ENCODE measurements at places on chromosomes 2 and 18.
A peak's percentile ranks its signal among the peaks of the same experiment; 100 is the strongest.

- no peak for DNase-seq
Observed at GRCh38 chr18:22494771-22495170, 77.1 kb upstream of the CTAGE1 start.

DNA sequence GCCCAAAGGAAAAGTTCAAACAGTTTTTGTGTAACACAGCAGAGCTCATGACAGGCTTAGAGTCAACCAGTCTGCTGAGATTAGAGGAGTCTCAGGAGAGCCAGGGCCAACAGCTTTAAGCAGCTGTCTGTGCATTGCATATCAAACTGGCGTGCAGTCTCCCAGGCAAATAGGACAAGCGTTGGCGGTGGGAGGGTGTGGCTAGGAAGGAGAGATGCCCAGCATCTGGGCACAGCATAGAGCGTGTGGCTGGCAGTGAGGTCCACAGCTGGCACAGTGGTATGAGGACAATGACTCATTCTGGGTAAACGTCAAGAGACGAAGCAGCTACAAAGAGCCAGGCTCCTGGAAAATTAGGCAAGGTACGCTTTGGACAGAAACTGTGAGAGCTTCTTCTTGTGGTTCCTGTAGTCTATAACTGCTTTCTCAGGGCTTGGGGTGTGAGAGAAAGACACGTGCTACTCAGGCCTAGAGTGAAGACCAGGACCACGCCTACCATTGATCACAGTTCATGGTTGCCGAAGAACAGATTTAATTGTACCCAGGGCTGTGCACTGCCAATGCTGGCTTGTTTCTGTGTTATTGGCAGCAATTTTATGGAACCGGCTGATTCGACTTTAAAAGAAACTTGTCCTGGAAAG is 14.8 kb downstream of the ZAP70 start:
- no peak for DNase-seq

DNA sequence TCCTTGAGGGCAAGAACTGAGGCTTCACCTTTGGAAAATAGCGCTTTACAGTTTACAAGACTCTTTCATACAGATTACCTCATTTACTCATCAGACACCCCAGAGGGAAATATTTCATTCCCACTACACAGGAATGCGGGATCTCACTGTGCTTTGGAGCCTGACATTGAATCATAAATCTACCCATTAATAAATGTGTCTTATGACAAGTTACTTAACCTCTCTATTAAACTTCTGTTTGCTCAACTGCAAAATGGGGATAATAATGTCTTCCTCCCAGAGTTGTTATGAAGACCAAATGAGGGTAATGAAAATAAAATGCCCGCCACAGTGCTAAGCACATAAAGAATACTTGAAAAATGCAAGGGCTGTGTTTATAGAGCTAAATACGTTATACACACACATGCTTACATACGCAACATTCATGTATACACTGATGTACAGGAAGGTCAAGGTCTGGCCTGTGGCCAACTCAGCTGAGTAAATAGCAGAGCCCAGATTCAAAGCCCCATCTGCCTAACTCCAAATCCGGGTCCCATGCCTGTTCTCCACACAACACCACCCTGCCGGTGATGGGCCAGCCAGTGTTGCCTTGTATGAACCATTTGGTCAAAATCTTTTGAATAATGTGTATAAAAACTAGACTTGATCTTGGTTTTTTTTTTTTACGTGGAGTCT is 77.8 kb upstream of the STPG4 start:
- no peak for DNase-seq

DNA sequence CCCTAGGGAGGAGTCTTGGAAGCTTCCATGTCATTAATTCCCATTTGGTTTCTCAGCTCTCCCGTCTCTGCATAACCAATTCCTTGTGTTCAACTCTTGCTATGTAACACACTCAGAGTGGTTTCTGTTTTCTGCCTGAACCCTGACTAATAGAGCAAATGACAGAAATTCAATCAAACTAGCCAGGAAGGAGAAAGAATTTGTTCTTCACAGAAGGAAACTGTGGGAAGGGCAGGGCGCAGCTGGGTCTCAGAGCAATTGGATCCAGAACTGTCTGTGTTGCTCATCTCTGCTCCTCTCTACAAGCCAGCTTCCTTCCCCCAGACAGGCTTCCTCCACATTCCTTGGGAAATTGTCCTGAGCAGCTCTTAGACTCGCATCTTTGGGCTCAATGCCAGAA is 269.8 kb downstream of the TNS1 start:
- no peak for DNase-seq

- DNase-seq: no peak
Observed at GRCh38 chr2:122750095-122750494, 994.6 kb downstream of the TSN start.

DNA sequence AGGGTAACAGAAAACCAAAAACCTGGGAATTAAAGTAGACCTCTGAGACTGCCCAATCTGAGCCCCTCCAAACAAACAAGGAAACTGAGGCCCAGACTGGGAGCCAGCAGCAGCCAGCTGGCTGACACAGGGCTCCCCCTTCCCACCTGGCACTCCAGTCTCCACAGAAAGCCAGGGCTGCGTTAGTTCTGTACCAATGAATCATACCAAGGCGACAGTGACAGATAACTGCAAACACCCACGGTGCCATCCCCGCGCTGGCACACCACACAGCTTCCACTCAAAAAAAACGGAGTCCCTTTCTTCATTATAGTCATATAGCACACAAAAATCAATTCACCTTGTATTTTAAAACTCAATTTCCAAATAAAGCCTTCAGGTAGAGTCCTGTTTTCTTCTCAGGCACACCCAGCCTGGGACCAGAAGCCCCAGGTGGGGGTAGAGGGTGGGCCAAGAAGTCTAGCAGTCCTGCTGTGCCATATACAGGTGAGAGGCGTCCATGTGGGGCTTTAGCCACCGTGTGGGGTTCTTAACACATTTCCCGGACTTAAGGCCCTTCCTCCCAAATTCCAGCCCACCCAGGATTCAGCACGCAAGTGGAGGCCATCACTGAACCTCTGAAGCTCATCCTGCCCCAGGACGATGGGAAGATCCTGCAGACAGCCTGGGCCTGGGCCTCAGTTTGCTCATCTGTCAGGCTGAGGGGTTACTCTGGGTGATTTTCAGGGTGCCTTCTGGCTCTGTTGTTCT is 1.2 kb downstream of the PER2 start:
- DNase-seq: no peak

- no peak for DNase-seq
Observed at GRCh38 chr2:206392118-206392517, 51.2 kb upstream of the ADAM23 start.

- no peak for DNase-seq
Observed at GRCh38 chr2:43102366-43103092, 123.9 kb downstream of the ZFP36L2 start.

DNA sequence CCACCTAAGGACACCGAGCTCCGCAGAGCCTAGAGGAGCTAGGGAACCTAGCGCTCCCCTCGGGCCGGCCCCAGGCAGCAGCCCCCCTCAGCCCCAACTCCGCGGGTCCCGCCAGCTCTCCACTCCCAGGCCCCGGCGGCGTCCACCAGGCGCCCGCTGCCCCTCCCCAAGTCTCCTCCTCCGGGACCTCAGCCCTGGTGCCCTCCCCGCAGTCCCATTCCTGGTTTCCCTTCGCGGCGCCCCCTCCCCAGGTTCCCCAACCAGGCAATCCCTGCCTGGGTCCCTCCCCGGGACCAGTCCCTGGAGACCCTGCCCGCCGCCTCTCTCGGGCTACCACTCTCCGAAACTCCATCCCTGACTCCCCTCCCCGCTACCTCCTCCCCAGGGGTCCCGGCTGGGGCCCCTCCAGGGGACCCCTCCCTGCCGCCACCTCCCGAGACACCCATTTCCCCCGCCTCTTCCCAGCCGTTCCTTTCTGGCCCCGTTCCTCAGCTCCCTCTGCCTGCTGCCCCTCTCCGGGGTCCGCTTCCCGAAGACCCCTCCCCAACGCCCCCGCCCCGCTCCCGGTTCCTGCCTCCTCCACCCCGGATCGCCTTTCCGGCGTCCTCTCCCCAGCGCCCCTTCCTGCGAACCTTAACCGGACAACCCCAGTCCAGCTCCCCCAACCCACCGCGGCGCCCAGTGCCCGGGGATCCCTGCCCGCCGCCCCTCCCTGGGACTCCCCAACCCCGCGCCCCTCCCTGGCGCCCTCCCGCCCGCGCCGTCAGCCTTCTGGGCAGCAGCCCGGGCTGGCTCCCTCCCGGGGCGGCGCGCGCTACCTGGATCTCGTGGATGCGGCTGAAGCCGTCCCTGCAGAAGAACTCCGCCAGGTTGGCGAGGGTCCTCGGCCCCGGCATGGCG is 678 bp downstream of the CYP27C1 start:
- DNase-seq: no peak

DNA sequence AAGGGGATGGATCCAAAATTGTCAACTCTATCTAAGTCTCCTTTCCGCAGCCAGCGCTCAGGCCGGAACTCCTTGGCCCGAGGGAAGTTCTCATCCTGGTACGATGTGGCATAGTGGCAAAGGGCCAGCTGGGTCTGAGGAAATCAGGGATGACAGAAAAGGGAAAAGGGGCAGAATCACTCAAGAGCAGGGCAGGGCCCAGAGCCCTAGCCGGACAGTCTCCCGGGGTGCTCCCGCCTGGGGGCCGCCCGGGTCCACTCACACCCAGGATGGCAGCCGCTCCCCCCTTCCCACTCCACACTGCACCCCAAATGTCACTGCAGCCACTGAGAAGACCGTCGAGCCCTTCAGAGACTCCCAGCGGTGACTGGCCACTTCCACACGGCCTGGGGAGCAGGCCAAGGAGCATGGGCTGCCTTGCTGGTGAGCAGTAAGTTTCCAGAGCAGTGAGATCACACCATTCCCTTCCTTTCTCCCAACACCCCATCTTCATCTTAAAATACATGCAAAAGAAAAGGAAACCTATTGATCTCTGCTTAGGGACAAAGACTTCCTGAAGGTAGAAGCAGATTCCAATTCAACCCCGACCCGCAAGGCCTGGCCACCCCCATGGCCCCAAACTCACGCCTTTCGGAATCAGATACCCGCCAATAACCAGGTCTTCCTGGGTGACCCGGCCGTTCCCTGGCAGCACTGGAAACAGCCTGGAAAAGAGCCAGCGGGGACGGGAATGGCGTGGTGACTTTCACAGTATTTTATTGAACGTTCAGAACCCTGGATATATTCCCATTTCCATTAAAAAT is 26.7 kb downstream of the CYP27C1 start:
- DNase-seq: no peak

DNA sequence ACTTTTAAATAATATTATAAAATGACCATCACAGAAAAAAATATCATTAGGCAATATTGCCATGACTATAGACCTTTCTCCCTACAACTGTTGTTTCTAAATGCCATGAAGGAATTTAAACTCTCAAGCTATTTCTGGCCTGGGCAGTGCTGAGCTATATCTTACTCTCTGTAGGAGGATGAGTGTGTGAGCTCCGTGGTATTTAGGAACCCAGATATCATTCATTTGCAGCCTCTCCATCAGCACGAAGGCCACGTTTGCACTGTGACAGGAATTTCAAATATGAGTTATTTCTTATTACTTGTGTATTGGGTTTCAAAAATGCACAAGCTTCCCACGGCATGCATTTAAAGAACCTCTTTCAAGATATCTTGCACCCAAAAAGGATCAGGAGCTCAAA is 35.0 kb upstream of the SOX11 start:
- no peak for DNase-seq

DNA sequence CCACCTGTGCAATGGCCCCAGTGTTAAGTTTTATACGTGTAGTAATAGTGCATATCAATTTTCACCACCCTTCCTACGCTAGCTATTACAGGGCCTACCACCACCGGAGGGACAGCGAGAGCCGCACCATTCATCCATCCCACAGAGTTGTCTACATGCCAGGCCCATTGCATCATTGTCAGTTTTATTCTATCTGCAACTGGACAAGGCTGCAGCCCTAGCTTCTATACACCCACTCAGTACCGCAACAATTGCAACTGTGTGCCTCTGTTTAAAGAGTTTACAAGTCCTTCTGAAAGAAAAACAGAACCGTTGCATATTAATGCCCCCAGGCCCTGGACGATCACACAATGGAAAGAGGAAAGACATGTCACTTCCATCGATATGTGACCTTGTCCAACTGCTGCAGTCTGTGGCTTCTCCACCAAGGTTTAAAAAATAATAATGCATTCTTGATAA is 58.6 kb downstream of the ZEB2 start:
- no peak for DNase-seq

- DNase-seq: no peak
Observed at GRCh38 chr18:78742218-78742745, 237.3 kb upstream of the SALL3 start.

- no peak for DNase-seq
Observed at GRCh38 chr2:176599796-176600485, 330.7 kb downstream of the MTX2 start.

DNA sequence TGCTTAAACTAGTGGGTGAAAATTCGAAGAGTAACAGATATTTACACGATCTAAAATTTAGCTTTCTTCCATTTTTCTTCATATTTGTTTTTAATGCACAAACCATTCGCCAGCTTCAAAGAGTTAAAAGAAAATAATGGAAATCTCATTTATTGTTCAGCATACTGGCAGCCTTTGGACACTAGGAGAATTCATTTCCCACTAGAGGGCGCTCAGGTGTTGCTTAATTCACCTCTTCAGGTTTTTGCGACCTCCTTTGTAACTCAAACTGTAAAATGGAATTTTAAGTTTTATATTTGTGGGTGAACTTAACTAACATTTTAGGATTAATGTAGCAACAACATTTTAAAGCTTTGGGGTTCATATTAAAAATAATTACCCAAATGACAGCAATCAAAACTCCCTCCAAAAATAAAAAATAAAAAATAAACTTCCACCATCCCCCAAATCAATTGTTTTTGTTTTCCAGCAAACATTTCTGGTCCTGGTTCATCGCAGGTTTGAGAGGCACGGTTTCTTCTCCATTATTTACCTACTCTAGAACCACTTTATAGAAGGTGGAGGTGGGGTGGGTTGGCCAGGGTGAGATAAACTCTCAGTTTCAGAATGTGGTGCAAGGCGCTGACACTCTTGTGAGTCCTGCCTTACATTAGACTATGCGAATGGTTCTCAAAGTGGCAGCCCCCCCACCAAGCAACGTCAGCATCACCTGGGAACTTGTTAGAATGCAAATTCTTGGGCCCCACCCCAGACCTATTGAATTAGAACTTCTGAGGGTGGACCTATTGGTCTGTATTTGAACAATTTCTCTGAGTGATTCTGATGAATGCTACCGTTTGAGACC is 24.7 kb upstream of the PNPT1 start:
- peak; percentile 38 for DNase-seq

DNA sequence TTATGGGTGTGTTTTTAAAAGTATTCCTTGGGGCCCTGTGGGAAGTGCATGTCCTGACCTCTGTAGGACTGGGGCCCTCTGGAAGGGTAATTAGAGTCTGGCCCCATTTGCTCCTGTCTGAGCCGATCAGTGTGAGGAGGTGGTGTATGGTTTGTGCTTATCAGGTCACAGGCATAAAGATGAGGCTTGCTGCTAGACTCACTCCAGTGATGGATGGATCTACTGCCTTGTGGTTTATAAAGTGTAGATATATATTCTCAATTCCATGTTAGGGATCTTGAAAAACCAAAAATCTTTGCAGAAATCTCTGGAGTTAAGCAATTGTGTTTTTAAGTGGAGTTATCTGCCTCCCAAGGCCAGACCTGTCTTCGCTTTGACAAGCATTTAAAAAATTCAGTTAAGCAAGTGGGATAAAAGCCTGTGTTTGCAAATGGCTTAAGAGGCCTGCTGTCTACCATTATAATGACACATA is 182.4 kb downstream of the PTPRM start:
- DNase-seq: no peak
